ENCODE measurements at places on chromosomes 12 and 14. TPM values are rescaled to one million over a fixed set of nuclear protein-coding genes. Genes with fewer than 3 reads are reported as not detected.

Gene PPP1R36
- 1.8 TPM for total RNA-seq

DNA sequence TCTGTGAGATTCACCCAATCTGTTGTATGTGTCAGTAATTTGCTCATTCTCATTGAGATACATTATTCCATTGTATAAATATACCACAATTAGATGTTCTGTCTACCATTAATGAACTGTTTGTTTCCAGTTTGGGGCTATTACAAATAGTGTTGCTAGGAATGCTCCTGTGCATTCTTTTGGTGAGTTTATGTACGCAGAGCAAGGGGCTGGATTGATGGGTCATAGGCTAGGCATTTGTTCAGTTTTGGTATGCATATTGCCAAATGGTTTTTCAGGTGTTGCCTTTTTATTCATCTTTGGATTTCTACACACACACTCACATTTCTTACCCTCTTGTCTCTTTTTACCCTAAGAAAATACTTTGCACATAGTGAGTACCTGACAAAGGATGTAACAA lies 93.4 kb downstream of the GPATCH2L start:
- no peak for DNase-seq

Gene TMEM229B
- total RNA-seq: 3.0 TPM

- no peak for DNase-seq
These were observed 39.0 kb downstream of the SLCO1B1 start for GRCh38 chr12:21169878-21170472.

Gene TSHR
- total RNA-seq: 1.1 TPM

Gene AKAP6
- total RNA-seq: 43.0 TPM

Gene DPY19L2
- 54.2 TPM for total RNA-seq

Gene RNASE3
- total RNA-seq: not detected

GRCh38 chr12:76032043-76032981 lies 736 bp upstream of the PHLDA1 start:
- no peak for DNase-seq

Gene NANOG
- total RNA-seq: 0.21 TPM

GRCh38 chr14:75015496-75015895 lies 12.8 kb downstream of the EIF2B2 start:
- no peak for DNase-seq

- DNase-seq: no peak
These were observed 93.9 kb downstream of the DACT1 start for GRCh38 chr14:58731465-58732293.

DNA sequence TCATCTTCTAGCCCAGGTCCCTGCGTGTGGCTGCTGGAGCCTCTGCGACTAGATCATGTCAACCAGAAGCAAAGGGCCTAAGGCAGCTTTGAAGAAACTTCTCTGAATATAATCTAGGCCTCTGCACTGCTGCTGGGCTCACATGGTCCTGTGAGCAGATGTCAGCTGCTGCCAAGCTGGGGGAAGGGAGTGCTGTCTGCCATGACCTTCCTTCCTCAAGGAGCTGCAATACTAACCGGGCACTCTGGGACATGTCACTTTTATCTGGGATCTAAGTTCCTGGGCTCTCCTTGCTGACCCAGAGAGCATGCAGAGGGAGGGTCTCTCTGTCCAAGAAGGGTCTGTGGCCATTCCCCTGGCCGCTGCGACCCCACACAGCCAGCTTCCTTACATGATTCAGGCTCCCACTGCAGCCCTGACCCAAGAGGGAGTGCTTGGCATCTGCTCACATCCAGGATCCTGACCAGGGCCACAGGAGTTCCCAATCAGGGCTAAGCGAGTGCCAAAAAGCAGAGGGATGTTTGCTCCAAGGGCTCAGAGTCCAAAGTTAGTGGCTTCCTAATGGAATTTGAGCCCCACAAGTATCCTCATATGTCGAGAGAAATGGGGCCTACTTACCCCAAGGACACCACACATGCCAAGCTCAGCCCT lies 74.0 kb downstream of the PLEKHG3 start:
- DNase-seq: no peak

- DNase-seq: no peak
These were observed 1.1 kb downstream of the SP1 start for GRCh38 chr12:53380794-53381730.

- no peak for DNase-seq
These were observed 1.6 kb downstream of the TMEM229B start for GRCh38 chr14:67486890-67487289.

- DNase-seq: no peak
These were observed 106.7 kb downstream of the AEBP2 start for GRCh38 chr12:19546027-19546426.

DNA sequence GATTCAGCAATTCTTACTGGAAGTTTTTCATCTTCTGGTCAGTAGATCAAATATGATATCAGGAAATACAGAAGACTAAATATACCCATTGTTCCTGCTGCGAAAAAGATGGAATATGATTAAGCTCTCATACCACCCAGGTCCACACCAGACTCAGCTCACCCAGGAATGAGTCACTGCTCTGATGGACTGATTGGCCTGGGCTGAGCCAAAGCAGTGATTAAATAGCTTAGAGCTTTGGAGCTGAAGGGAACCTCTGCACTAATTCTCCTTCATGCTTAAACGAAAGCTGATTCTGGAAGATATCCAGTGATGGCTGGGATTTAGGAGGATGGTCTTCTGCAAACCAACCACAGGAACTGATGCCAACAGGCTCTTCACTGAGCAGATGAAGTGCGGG lies 62.0 kb upstream of the SYT1 start:
- no peak for DNase-seq

DNA sequence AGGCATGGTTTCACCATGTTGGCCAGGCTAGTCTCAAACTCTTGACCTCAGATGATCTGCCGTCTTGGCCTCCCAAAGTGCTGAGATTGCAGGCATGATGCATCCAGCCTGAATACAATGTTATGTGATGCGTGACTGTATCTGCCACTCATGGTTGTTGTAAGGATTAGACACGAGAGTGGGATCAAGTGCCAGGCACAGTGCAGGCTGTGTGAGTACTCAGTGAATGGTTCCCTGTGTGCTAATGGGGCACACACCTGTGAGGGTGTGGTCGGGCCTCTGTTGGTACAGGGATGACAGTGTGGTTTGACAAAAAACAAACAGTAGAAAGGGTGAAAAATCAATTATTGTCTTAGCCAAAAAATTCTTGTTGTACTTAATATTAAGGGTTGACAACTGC lies 61.8 kb downstream of the TECPR2 start:
- DNase-seq: no peak

- DNase-seq: no peak
These were observed 117.3 kb downstream of the LGMN start for GRCh38 chr14:92631098-92631497.

DNA sequence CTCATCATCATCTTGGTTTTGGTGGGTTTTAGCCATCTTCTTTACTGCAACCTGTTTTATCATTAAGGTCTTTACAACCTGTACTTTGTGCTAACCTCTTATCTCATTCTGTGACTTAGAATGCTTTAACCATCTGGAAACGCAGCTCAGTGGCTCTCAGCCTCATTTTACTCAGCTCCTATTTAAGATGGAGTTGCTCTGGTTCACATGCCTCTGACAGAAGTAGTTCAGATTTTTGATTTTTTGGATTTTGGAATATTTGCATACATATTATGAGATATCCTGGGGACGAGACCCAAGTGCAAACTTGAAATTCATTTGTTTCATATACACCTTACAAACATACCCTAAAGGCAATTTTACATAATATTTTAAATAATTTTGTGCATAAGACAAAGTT lies 10.7 kb downstream of the SLC38A1 start:
- DNase-seq: no peak

- no peak for DNase-seq
These were observed 47.1 kb downstream of the GIT2 start for GRCh38 chr12:109949089-109949488.

- no peak for DNase-seq
These were observed 1814.2 kb upstream of the SEL1L start for GRCh38 chr14:83347874-83348273.

DNA sequence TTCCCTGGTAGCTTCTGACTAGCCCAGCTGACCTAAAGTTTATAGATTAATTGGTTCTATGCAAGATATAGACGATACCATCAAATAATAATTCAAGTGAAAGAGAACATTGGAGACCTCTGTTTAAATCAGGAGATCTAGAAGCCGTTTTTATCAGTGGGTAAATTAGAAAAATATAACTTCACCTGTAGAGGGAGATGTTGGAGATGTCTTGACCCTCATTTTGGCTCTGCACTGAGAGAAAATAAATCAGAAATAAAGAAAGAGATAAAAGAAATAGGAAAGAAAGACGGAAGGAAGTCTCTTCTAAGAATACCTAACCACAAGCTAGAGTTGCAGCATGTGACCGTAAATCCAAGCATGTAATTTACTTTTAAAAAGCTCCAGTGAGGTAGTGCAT lies 684.5 kb downstream of the C12orf50 start:
- no peak for DNase-seq

Gene CLEC1B
- not detected for total RNA-seq

Gene WIF1
- total RNA-seq: 2.9 TPM

- DNase-seq: no peak
These were observed 106.4 kb downstream of the HECTD4 start for GRCh38 chr12:112275836-112276235.

Gene TPPP2
- total RNA-seq: not detected

Gene LRRK2
- total RNA-seq: 44.1 TPM

DNA sequence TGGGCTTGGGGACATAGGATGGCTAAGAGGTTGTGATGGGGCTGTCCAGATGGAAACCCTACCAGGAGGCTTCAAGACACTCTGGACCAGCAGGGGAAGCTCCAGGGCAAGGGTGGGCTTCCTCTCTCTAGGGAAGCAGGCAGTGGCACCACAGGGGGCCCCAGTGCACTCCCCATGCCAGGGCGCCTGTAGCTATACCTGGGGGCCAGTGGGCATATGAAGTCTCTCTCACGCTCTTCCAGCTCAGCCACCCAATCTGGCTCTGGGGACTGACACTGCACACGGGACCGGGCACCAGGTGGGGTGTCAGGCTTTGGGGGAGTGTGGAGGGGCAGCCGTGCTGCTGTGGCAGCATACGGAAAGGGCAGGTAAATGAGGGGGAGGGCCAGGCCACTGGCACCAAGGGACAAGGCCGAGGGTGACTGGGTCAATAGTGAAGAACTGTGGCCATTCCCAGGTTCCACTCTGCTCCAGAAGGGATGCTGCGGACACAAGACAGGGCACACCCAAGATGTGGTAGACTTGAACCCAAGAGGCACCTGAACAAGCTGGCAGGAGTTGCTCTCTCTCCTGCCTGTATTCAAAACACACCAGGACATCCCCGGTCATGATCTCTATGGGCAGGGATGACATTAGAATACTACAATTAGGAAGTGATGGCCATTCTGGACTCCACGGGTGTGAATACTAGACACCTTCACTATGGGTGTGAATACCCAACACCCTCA lies 27.5 kb downstream of the RFLNA start:
- no peak for DNase-seq

- no peak for DNase-seq
These were observed 115.4 kb upstream of the OVCH1 start for GRCh38 chr12:29612912-29613311.

GRCh38 chr12:52461693-52462092 lies 9.7 kb upstream of the KRT6B start:
- no peak for DNase-seq

DNA sequence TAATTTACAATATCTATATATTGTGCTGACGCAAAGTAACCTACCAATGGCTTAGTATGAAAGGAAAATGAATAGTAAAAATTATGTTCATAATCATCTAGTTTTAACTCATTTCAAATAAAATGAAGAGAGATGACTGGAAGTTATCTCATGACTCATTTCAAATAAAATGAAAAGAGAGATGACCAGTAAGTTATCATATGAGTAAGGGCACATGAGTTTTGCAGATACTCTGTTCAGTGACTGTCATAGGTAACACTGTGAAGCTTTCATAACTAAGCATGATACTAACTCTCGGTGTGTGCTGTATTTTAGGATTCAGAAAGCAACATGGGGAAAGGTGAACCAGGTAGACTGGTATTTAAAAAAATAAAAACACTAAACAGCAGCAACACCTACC lies 364.5 kb upstream of the DIO2 start:
- DNase-seq: no peak

Gene PTCSC3
- not detected for total RNA-seq

DNA sequence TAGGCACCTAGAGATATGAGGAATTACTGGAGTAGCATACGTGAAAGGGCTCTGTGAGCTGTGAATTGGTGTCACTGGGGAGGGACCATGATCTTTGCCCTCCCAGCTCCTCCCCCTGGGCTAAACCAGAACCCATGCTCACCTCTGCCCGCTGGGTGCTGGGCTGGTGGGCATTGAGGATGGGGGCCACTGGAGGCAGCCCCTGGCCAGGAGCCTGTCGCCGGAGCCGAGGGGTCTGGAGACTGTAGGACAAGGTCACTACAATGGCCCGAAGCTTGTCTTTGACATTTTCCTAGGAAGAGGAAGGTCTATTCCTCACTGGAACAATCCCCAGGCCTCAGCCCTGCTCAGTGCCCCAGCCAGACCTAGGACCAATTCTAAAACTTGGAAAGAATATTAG lies 11.6 kb downstream of the ITGA7 start:
- no peak for DNase-seq

- DNase-seq: no peak
These were observed 96.8 kb downstream of the EXOC5 start for GRCh38 chr14:57171903-57172302.

GRCh38 chr12:116318576-116319232 lies 41.2 kb upstream of the MED13L start:
- DNase-seq: no peak

Gene EXOC3L4
- total RNA-seq: 0.79 TPM

Gene TAC3
- 21.2 TPM for total RNA-seq

Gene OS9
- 137 TPM for total RNA-seq

DNA sequence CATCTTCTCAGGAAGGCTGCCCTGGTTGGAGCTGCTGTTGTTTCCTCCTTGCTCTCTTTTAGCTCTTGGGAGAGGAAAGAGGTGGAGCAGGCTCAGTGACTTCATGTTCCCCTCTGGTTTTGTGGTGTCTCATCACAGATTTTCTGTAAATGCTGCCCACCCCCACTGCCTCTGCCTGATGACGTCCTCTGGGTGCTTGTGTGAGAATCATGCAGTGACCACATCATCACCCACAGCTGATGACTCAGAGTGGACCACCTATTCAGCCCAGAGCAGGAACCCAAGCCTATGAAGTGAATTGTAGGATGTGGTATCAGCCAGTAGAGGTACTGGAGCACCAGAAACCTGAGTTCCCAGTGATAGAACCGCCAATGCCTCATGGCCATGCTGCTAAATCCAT lies at the start of gene GZMB:
GZMB (minus strand) TSS at position 33 of the 400 bp plus-strand sequence; CDS start at position 3, 30 bp downstream.
- no peak for DNase-seq

DNA sequence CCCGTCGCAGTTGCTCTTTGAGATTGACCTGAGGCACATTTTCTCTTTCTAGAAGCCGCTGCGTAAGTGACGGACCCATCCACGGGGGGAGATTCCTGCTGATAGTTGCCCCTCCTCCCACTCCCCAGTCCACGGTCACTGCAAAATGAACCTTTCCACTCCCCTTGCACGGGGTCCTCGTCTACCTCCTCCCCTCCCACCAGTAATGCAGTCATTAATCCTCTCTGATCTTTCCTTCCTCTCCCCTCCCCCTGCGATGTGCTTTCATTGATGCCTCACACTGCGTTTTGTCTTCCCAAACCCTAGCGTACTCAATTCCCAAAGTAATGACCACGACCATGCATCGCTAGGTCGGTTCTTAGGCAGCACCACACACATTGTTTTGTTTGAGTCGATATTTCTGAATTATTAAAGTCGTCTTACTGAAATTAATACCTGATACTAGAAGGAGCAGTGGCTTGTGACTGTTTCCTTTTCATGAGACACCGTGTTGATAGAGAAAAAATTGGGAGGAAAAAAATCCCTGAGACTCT lies 857 bp downstream of the ETNK1 start:
- peak; percentile 21 for DNase-seq

- no peak for DNase-seq
These were observed 735 bp upstream of the OTX2 start for GRCh38 chr14:56810836-56811592.

Data from urinary bladder (tissue), 4 donors.